Smooth muscle cell of bladder (primary cell): ENCODE measurements at places on chromosomes 5 and 9. TPM values are rescaled to one million over a fixed set of nuclear protein-coding genes. Genes with fewer than 3 reads are reported as not detected.

The UQCRQ gene
- 147 and 188 TPM in 2 replicates for total RNA-seq

The BARHL1 gene
- not detected in 2 replicates for total RNA-seq

The C5orf52 gene
- not detected in 2 replicates for total RNA-seq

The ENTREP1 gene
- not detected in 2 replicates for total RNA-seq

The PLPPR1 gene
- not detected in 2 replicates for total RNA-seq

The CER1 gene
- not detected in 2 replicates for total RNA-seq

The GPR151 gene
- not detected in 2 replicates for total RNA-seq

The BNC2 gene
- total RNA-seq: 27.5 and 27.6 TPM in 2 replicates

The PHYHD1 gene
- 6.4 and 7.6 TPM in 2 replicates for total RNA-seq

The PCDHGA8 gene
- total RNA-seq: 3.0 and 3.3 TPM in 2 replicates

The FUBP3 gene
- 38.1 and 45.9 TPM in 2 replicates for total RNA-seq

The SLC36A2 gene
- not detected in 2 replicates for total RNA-seq
